Stimulated activated CD4-positive, alpha-beta T cell treated with anti-CD3 and anti-CD28 coated beads, Interleukin-15, amount 100 ng/mL, for 24 hours (primary cell): ENCODE measurements at places on chromosomes 3 and 15.

- DNase-seq: no peak
These were observed 36.3 kb downstream of the APBA2 start for GRCh38 chr15:28921919-28922706.

GRCh38 chr3:124777762-124778470 lies 47.7 kb downstream of the UMPS start:
- no peak for DNase-seq

DNA sequence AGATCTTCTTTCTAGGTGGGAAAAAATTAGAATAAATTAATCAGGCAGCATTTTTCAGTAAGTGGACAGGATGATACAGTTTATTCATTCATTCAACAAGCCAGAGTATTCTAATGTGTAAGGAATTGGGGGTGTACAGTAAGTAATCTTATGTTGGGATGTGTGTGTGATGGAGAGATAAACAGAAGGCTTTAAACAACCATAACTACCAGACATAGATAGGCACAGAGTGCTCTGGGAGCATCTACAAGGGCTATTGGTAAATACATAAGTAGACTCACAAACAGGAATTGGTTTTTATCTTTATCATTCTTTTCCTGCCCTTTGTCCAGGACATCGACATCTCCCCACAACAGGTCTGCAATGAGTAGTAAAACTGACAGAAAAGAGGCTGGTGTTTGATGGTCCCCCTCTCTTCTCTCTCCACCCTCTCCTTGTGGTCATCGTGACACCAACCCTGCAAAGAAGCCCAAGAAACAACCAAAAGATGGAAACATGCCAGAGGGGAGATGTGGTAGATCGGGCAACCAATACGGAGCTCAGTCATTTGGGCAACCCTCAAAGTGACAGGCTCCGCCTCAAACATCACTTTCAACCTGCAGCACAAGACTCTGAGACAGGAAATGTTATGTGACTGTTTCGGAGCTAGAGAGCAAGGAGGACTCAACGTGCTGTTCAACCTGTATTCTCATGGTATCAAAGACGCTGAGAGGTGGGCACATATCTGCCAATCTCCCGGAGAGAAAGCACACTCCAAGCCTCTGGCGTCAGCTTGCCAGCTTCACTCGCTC lies 28.7 kb upstream of the B3GNT5 start:
- peak; percentile 65 for DNase-seq

DNA sequence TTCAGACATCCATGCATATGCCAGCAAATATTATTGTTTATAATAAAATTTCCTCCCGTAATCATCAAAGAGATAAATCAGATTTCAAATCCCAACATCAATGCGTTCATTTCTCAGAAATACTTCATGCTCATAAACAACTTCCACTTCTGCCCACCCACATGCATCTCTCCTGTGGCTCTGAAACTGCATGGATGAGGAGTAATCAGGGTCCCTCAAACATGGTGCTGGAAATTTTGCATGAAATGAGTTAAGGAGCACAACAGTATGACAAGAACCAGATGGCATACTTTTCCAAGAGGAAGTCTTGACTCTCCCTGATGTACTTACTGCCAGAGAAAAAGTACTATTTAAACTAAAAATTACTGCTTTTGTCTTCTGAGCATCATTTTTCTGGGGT lies 26.9 kb upstream of the MFSD1 start:
- no peak for DNase-seq

- no peak for DNase-seq
These were observed 129.8 kb downstream of the MEIS2 start for GRCh38 chr15:36970522-36970921.

- DNase-seq: peak; percentile 73
These were observed 802.6 kb upstream of the ALCAM start for GRCh38 chr3:104564045-104564643.

DNA sequence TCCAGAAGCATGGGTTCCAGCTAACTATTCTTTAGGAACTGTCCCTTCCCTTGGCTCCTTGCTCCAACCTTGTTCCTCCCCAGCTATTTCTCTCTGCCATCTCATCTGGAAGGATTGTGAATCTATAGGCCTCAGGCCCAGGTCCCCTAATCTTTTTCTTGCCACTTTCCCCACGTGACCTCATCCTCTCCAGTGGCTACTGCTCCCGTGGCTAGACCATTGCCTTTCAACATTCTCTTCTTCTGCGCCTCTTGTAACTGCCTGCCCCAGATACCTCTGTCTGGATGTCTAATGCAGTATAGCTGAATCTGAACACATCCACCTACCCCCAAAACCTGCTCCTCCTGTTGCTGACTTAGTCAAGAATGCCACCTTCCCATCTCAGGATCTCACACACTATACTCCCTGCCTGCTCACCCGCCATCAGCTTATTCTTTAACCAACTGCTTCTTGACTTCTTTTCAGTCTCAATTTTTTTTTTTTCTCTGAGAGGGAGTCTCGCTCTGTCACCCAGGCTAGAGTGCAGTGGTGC lies 5.2 kb downstream of the GPX1 start:
- DNase-seq: no peak

GRCh38 chr3:134002306-134002705 lies 27.4 kb downstream of the SLCO2A1 start:
- DNase-seq: no peak

GRCh38 chr15:72579814-72580213 lies 74.7 kb upstream of the GOLGA6B start:
- no peak for DNase-seq

- DNase-seq: no peak
These were observed 17.3 kb downstream of the IGF2BP2 start for GRCh38 chr3:185807445-185808068.

DNA sequence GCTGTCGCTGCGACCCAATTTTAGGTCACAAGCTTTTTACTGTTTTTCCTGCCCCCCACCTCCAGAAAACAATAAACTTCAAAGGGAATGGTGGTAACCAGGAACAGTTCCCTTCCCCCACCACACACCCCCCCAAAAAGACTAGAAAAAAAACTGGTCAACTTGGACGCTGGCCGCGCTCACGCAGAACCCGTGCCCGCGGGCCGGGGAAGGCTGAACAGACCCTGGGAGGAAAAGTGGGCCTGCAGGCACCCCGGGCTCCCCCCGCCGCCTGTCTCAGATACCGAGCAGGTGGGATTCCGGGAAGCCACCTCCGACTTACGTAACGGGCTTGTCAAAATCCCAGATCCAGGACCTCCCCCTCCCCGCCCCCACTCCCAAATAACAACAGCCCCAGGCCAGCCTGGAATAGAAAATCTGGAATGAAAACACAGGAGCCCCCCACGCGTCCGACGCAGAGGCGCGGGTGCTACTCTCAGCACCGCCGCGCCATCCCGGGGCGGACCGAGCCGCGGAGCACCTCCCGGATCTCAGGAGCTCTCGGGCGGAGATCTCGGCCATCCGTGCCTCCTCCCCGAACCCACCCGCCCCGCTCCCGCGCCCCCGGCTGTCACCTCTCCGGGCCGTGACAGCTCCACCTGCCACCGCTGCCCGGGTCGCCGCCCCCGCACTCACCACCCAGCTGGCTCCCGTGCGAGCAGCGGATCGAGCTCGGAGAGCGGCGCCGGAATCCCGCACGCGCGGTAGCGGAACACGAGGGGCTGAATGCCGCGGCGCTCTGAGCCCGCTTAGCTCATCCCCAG lies 557 bp downstream of the DENND4A start:
- DNase-seq: no peak

- no peak for DNase-seq
These were observed 36.2 kb upstream of the CFAP161 start for GRCh38 chr15:81097890-81098280.

- DNase-seq: no peak
These were observed 856.9 kb downstream of the EPHA3 start for GRCh38 chr3:89964347-89964746.

DNA sequence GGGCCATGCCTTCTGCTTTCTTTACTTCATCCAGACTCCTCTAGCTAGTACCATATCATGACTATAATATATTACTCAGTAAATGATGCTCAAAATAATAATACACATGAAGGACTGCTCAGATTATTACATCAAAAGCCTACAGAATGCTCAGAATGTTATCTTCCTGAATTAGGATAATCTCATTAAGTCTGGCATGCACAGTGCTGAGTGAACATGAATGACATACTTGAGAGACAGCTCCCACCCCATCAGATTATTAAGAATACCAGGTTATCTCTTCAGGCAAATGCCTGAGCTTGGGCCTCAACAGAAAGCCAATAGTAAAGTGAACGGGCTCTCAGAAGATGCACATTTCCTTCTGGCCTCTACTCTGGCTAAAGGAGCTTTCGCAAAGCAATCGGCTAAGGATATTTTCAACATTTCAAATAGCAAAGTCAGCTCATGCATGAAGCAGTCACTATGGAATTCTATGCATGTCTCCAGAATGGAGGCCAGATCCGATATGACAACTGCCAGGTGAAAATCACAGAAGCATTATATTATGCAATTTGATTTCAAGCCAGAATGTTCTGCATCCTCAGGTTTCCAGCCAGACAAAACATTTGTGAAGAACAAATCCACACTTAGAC lies 122.6 kb downstream of the KCNMB2 start:
- DNase-seq: no peak

DNA sequence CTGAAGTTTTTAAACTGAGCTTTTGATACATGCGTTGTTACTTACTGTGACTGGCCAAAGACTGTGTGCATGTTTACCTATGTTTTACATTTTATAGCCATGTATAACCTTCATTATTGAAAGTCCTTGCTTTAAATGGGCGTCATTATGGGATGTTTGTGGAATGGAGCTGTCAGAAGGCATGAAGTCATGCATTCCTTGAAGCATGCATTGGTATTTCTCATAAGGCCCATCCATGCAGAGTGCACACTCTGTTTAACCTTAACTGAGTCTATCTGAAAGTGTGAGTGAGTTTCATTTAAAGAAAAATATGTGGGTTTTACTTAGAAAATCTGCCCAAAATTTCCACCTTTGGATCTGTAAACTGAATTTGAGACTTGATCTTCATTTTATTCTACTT lies 51.1 kb downstream of the PSMD6 start:
- no peak for DNase-seq

GRCh38 chr3:119700269-119700919 lies 2.4 kb upstream of the CFAP91 start:
- DNase-seq: peak; percentile 30

GRCh38 chr3:16253601-16254000 lies 11.1 kb downstream of the DPH3 start:
- DNase-seq: no peak

- no peak for DNase-seq
These were observed 30.7 kb downstream of the SCN11A start for GRCh38 chr3:39021029-39021428.

DNA sequence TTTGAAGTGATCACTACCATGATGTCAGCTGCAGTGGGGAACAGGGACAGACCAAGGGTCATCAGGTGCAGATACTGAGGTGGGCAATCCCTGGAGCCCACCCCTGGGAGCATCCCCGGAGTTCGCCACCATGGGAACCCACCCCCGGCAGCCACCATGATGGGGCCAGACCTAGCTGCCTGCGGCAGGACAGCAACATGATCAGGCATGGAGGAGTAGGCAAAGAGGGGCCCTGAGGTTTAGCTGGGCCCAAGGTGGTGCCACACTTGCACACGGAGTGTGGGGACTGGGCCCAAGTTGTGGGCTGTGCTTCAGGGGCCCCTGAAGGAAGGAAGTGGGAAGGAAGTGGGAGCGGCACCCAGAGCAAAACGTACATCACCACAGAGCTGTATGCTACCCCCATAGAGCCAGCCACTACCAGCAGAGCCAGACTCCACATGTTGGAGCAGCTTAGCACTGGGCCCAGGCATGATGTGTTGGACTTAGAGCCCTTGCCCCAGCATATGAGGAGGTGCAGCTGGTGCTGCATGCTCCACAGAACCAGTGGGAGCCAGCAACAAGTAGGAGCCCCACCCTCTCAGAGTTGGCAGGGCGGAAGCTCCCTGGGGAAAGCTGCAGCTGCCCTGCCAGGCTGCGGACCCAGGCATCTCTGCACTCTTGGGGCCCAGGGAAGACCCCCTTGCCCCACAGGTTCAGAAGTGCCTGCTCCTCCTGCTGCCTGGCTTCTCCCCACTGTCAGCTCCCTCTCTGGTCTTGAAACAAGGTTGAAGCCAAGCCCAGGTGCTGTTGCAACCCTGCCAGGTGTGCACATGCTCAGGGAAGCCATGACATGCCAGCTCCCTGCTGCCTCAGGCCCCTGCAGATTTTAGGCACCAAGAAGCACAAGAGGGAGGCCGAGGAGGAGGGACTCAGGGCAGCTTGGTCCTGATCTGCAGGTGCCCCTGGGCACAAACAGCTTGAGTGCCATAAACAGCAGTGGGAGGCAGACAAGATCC lies 515.3 kb downstream of the ZBBX start:
- DNase-seq: no peak

GRCh38 chr3:55160241-55160983 lies 232.6 kb upstream of the LRTM1 start:
- no peak for DNase-seq

DNA sequence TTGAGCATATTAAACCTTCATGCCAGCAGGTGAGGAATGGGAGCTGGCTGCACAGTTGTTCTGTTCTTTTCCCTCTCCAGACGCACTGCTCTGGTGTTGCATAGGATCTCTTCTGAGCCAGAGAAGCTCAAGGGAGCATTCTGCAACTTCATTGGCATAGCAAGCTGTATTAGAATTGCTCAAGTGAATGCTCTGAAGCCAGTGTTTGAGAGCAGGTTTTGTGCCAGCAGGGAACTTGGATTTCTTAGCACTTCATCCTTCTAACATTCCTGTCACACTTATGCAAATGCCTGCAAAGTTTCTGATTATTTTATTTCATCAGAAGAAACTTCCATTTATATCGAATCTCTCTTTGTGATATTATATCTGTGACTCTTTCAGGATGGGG lies 366.6 kb downstream of the AGBL1 start:
- DNase-seq: no peak

DNA sequence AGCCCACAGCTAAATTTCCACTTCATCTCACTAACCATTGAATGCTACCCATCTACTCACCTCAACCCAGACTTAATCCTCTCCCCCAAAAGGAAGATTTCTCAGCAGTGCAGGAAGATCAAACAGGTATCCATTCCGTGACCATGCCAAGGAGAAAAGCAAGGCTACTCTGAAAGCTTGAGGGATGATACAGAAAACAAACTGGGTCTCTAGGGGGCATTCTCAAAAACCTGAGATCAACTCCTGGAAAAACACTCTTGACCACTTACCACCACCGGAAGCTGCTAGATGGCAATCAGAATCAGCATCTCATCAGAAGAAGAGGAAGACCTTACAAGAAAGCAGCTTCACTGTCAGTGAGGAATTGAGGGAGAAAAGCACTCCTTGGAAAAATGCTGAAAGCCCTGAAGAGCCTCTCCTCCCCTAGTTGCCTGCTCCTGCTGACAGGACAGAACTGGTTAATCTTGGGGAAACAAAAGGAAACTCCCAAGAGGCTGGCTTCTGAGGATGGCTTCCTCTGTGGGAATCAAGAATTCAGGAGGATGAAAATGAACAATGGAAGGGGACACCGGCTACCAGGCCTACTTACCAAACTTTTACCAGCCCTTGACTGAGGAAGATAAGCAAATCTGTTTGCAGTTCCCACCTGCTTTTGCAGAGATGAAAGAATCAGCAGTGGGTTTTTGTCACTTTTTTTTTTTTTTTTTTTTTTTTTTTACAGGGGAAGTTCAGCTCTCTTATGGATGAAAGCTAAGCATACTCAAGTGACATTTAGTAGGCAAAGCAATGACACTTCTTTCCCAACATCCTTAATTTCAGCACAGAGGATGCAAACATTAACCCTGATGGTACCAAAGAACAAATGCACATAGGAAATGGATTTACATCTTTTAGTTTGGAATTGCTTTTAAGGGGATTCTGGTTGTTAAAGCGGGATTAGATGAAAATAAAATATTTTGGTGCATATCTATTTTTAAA lies at the start of gene ATP8B4:
ATP8B4 (minus strand) TSS at position 171 of the 978 bp plus-strand sequence. CDS start 12,267 bp downstream, outside the sequence.
- DNase-seq: no peak
